ENCODE measurements at places on chromosomes 7 and 10.

DNA sequence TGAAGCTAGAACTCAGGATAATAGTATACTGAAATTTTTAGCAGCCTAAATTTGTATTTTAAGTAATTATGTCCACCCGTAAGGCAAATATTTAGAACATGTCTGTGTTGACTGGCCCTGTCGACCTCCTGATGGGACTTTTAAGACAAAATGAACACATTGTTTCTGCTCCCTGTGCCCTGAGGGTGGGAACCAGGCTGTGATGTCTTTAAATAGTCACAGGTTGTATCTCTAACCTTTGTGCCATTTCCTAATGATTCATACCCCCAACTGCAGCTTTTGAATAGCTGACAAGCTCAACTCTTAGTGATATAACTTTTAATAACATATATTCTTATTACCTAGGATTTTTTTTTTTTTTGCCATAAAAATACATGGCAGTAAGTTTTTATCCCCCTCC lies 494.9 kb upstream of the AKR1E2 start:
- no peak for DNase-seq

GRCh38 chr10:76122056-76122455 lies 690.6 kb downstream of the LRMDA start:
- no peak for DNase-seq

- DNase-seq = no peak
Measured at GRCh38 chr10:6382081-6382480, 179.3 kb downstream of the PFKFB3 start.

GRCh38 chr7:47142867-47143175 lies 439.1 kb downstream of the TNS3 start:
- DNase-seq = no peak

- no peak for DNase-seq
Measured at GRCh38 chr7:25860275-25861163, 291.5 kb upstream of the NFE2L3 start.

DNA sequence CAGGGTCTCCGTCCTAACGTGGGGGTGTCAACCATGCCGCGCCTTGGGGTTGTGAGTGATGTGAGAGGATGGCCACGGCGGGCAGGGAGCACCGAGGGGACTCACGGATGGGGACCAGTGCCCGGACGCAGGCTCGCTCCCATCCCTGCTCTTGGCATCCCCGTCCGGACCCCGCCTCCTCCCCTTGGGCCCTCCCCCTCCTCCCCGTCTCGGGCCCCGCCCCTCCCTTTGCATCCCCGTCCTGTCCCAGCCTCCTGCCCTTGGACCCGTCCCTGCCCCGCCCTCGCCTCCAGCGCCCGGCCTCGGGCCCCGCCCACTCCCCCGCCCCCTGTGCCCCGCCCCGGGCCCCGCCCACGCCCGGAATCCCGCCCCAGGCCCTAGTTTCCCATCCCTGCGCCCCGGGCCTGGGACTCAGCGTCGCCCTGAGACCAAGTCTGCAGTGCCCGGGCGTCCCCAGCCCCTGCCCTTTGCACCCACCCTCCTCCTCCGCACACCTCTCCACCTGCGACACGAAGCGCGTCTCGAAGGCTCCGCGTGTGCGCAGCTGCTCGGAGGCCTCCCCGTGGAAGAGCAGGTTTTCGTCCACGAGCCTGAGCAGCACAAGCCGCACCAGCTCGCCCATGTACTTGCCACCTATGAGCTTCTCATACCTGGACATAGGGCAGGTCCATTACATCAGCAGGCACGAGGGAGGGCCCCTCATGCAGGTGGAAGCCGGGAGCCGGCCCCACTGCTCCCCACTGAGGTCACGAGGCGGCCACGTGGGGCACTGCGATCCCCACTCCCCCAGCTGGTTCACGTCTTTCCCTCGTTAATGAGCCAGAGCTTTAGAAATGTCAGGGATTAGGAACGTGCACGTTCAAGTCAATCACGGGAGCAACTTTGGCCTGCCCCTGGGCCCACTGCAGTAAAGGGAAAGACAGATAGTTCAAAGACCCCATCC lies 5.1 kb upstream of the MYL7 start:
- peak; percentile 65 for DNase-seq

DNA sequence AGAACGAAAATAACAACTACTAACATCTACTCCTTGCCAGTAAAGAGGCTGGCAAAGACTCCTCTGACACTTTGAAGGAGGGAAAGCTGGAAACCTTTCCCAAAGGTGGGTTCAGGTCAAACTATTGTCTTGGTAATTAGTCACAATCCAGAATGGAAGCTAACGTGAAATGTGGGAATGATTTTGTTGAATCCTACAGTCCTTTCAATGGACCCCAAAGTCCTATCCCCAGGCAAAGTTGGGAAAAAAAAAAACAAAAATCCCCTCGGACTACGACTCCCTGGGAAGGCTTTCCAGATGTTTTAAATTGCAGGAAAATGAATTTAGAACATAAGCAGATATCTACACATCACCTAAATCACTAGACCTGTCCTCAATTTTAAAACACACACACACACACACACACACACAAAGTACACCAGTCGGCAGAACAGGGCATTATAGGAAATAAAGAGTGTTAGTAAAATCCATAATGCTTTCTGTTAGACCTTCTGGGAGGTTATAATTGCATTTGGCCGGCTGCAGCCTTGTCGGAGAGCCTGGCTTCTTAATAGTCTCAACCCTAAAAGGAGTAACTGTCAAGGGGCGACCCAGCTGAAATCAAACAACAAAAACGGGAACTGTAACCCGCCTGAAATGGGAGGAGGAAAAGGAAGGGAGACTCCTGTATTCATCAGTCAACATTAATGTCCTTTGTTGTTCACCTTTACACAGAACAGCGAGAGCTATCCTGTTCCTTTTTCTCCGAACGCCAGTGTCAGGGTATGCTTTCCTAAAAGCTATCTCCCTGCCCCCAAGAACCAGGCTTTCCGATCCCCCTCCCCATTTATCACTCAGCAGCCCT lies 1.5 kb downstream of the DOCK4 start:
- no peak for DNase-seq

DNA sequence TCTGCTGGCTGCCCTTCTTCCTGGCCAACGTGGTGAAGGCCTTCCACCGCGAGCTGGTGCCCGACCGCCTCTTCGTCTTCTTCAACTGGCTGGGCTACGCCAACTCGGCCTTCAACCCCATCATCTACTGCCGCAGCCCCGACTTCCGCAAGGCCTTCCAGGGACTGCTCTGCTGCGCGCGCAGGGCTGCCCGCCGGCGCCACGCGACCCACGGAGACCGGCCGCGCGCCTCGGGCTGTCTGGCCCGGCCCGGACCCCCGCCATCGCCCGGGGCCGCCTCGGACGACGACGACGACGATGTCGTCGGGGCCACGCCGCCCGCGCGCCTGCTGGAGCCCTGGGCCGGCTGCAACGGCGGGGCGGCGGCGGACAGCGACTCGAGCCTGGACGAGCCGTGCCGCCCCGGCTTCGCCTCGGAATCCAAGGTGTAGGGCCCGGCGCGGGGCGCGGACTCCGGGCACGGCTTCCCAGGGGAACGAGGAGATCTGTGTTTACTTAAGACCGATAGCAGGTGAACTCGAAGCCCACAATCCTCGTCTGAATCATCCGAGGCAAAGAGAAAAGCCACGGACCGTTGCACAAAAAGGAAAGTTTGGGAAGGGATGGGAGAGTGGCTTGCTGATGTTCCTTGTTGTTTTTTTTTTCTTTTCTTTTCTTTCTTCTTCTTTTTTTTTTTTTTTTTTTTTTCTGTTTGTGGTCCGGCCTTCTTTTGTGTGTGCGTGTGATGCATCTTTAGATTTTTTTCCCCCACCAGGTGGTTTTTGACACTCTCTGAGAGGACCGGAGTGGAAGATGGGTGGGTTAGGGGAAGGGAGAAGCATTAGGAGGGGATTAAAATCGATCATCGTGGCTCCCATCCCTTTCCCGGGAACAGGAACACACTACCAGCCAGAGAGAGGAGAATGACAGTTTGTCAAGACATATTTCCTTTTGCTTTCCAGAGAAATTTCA lies 1.7 kb downstream of the ADRB1 start:
- DNase-seq = no peak

GRCh38 chr10:28367929-28368484 lies 65.1 kb upstream of the MPP7 start:
- no peak for DNase-seq

- DNase-seq = no peak
Measured at GRCh38 chr10:83539528-83540308, 599.6 kb upstream of the GHITM start.

DNA sequence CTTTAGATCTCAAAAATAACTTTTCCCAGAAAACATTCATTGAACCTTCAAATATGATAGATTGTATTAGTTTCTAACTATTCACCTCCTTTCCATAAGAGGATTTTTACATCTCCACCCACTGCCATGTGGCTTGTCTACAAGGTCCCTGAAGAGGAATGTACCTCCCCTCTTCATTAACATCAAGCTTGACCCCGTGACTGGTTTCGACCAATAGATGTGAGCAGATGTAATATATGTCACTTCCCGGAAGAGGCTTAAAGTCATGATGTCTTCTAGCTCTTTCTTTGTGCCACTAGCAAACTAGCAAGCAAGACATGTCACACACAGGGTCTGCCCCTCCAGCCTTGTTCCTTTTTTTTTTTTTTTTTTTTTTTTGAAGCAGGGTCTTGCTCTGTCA lies 6.9 kb downstream of the BAZ1B start:
- peak; percentile 19 for DNase-seq

DNA sequence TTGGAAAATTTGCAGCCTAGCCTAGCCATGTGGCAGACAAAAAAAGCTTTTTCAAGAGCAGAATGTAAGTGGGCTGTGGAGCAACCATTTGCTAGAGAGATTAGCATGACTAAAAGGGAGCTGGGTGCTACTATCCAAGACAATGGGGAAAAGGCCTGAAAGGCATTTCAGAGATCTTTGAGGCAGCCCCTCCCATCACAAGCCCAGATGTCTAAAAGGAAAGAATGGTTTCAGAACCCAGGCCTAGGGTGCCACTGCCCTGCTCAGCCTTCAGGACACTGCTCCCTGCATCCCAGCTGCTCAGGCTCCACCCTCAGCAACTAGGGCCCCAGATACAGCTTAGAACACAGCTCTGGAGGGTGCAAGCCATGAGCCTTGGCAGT lies 24.7 kb downstream of the PNLIPRP3 start:
- DNase-seq = no peak

DNA sequence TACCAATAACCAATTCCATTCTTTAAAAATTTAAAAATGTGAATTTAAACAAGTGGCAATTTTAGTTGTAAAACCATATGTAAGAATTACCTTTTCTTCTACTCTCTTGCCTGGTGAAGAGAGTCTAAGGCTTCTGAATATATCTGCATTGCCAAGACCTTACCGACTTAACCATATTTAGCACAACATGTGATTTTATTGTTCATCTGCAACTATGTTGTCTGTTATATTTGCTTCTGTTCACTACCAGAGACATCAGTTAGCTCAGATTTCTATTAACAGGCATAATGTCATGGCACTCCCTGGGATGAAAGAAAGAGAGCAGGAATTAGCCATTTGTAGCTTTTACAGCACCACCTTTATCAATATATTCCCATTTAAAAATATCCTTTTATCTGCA lies 55.3 kb downstream of the CHN2 start:
- no peak for DNase-seq

- peak; percentile 92 for DNase-seq
Measured at GRCh38 chr10:112915590-112916572, 34.2 kb upstream of the TCF7L2 start.

DNA sequence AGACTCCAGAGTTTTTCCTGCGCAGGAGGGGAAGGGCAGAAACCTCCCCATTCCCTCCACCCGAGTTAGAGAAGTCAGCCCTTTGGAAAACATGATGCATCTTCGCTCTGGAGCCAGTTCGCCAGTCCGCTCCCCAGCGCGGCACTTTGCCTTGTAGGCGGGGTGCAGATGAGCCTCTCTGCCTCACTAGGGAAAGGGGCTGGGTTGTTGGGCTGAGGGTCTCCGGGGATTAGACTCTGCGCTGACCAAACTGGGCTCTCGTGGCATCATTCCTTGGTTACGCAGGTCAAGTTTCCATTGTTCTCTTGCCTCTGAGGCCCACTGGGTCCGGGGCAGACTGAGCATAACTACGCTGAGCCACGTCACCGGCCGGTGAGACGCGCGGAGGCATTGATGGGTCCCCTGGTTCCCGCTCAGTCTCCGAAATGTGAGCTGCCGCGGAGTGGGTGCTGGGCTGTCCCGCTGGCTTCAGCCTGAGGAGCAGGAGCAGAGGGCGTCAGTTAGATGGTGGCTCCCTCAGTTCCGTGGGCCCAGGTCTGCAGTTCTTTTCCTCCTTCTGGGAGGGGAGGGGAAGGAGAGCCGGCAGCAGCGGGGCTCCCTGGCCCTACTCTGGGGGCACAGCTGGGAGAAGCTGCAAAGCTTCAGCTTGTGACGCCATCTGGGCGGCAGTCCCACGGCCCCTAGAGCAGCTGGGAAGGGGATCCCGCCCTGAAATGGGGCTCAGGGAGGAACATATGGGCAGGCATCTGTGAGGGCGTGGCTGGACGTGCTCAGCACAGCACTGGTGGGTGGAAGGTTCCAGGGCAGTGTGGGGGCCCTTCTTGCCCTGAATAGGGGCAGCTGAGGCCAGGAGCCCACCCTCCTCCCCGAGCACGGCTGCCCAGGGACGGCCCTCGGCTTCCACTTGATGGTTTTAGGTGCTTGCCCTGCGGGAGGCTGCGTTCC lies 121.3 kb upstream of the BTBD16 start:
- DNase-seq = no peak

DNA sequence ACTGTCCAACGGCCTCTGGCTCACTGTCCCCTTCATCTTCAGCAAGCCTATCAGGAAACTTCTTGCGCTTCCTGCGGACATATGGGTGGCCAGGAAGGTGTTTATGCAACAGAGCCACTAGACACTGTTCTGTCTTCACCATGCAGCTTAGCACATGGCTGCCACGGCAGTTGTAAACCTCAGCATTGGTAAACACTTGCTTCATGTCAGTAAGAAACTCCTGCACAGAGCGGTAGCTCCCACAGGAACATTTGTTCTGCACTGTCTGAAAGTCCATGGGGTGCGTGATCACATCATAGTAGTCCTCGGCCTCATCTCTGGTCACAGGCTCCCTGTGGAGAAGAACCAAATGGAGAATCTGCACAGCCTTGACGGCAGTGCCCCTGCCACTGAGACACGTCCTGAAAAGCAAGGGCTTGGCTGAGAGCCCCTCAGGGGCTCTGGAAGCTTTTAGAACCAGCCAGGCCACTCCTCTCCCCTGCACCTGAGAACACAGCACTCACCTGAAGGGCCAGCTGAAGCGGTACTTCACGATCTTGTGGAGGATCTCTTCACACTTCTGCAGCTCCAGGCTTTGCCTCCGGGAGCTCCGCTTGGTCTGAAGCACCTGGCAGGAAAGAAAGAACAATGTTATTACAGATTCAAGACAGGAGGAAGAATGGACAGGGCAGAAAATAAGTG lies 8.8 kb downstream of the FZD9 start:
- no peak for DNase-seq

DNA sequence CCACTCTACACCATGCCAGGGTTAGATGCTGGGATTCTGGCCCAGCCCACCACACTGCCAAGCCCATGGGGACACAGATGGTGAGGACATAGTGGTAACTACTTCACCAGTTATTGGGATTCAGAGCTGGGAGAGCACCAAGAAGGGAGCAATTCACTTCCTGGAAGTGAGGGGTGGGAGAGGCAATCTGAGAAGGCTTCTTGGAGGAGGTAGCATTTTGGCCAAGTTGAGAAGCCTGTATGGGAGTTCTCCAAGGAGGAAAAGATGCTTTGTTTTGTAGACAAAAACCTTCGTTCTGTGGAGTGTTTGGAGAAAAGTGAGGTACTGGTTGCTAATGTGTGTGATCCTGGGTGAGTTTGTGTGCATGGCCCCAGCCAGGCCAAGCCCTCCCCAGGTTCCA lies 3.8 kb upstream of the PRKRIP1 start:
- no peak for DNase-seq

GRCh38 chr7:4051696-4052095 lies 630.4 kb upstream of the FOXK1 start:
- DNase-seq = no peak

GRCh38 chr7:140215281-140215680 lies 38.5 kb upstream of the KDM7A start:
- DNase-seq = no peak

All from A549 (cell line).